ENCODE measurements at places on chromosomes 6 and 20. TPM values are rescaled to one million over a fixed set of nuclear protein-coding genes. Genes with fewer than 3 reads are reported as not detected.

GRCh38 chr6:134546962-134547645, 229.2 kb upstream of the SGK1 start:
- no peak for DNase-seq

GRCh38 chr6:5083813-5084359, 1.3 kb upstream of the PPP1R3G start:
- no peak for DNase-seq

- no peak for DNase-seq
Observed at GRCh38 chr6:118240878-118241528, 307.1 kb upstream of the PLN start.

Gene FERMT1
- polyA plus RNA-seq, result 3.3 TPM

- DNase-seq, result no peak
Observed at GRCh38 chr20:44409132-44409600, 53.7 kb downstream of the HNF4A start.

DNA sequence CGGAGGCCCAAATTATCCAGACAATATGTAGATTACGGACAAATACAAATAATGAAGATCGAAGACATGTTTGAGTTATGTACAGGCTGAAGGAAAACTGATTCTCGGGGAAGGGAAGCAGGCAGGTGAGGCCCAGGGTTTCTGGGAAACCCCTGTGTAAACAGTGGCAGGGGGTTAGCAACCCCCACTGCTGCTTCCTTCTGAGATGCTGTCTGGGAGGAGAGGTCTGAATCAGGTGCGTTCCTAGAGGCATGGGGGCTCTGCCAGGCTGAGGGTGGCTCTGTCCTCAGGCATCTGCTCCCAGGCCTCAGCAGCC, 7.2 kb upstream of the MDGA1 start:
- DNase-seq, result no peak

Gene EPPIN
- polyA plus RNA-seq, result 0.50 TPM

Gene TINAG
- polyA plus RNA-seq, result 29.7 TPM

DNA sequence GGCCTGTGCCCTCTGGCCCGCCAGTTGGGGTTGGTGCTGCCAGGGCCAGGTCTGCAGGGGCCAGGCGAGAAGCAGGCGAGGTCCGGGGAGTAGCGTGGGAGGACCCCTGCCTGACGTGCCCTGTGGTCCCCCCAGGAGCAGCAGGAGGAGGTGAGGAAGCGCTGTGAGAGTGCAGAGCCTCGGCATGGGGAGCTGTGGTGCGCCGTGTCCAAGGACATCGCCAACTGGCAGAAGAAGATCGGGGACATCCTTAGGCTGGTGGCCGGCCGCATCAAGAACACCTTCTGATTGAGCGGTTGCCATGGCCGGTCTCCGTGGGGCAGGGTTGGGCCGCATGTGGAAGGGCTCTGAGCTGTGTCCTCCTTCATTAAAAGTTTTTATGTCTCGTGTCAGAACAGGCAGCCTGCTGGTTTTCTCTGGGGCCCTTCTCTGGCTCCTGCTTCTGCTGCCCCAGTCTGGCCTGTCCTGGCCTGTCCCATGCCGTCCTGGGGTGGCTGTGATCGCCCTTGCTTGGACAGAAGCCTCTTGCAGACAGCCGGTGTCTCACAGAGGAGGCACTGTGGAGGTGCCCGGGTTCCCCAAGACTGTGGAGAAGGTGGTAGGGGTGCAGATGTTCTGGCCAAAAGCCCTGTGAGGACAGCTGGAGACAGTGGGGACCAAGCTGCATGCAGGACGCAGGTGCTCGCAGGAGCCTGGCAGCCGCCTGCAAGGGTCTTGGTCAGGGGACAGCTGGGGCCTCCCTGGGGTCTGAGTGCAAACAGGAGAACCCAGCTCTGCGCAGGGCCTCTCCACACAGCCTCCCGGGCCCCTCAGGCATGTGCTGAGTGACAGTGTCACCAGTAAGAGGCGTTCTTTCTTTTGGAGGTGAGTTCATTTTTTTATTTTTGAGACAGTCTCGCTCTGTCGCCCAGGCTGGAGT, 3.0 kb upstream of the C20orf204 start:
- no peak for DNase-seq

- DNase-seq, result no peak
Observed at GRCh38 chr20:10304471-10305046, 85.9 kb downstream of the SNAP25 start.

Data from left renal pelvis (tissue), 4 donors.